ENCODE measurements at places on chromosomes 7 and 10.
A peak's percentile ranks its signal among the peaks of the same experiment; 100 is the strongest.

GRCh38 chr7:7944619-7945282 is 23.8 kb upstream of the GLCCI1 start:
- DNase-seq, result peak; percentile 92

GRCh38 chr10:103276896-103277712 is at the start of gene INA:
Gene INA, plus strand, starts transcription at chr10:103277138. Its CDS starts 74 bp downstream, at chr10:103277212.
- no peak for DNase-seq

GRCh38 chr10:49735161-49735560 is 27.0 kb downstream of the OGDHL start:
- no peak for DNase-seq

GRCh38 chr7:48035967-48036478 is 680 bp downstream of the C7orf57 start:
- DNase-seq, result no peak

DNA sequence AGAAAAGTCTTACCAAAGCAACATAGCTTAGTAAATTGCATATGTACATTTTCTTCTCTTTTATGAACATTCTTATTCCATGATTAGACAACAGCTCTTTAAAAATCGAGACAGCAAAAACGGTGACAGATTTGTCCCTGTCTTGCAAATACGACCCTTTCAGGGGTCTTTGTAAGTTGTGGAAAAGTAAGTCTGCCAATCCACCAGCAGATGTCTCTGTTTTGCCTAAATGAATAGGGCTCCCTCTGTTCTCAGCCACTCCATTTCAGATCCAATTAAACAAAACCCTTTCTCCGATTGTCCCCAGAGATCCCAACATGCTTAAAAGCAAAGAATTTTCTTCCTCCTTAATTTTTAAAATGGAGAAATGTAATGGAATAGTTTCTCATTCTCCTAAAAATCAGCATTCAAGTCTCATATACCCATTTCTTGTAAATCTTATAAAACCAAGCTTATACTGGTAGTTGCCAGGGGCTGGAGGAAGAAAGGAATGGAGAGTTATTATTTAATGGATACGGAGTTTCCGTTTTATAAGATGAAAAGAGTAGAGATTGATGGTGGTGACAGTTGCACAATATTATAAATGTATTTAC is 61.0 kb upstream of the NFE2L3 start:
- peak; percentile 78 for DNase-seq

DNA sequence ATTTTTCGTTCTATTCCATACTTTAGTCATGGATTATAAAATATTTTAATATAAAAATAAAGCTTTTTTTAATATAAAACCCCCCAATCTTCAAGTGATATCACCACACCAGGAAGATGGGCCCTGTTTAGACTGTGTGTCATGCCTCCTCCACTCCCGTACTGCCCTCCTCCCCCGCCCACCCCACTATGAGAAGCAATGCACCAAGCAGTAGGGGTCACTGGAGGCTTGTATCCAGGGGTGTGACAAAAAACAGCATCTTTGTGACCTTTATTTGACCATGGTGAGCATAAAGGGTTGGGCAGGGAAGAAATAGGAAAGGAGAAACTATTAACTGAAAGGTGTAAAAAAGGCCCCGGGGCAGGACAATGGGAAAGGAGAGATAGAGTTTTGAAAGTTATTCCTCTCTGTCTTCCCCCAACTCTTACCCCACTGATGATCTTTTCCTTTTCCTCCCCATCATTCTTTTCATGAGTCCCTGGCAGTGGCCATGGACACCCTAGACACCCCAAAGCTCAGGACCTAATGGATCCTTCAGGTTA is 3.5 kb downstream of the PITX3 start:
- no peak for DNase-seq

GRCh38 chr10:58399410-58399809 is 14.2 kb downstream of the TFAM start:
- no peak for DNase-seq

DNA sequence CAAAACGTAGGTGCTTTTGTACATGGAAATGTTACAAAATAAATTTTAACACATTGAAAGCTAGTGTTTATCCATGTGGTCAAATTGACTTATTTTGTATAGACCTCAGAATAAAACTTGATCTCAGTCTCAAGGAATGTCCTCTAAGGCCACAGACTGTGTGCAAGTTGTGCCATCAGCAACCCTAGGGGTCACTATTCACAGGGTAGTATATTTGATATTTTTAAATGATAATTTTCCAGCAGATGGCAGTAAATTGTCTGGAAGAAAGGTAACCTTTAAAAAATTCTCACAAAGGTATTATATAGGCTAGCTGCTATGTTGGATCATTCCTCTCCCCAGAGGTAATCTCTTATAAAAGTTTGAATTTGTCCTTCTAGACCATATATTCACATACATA is 12.9 kb upstream of the SNX10 start:
- DNase-seq, result peak; percentile 76

DNA sequence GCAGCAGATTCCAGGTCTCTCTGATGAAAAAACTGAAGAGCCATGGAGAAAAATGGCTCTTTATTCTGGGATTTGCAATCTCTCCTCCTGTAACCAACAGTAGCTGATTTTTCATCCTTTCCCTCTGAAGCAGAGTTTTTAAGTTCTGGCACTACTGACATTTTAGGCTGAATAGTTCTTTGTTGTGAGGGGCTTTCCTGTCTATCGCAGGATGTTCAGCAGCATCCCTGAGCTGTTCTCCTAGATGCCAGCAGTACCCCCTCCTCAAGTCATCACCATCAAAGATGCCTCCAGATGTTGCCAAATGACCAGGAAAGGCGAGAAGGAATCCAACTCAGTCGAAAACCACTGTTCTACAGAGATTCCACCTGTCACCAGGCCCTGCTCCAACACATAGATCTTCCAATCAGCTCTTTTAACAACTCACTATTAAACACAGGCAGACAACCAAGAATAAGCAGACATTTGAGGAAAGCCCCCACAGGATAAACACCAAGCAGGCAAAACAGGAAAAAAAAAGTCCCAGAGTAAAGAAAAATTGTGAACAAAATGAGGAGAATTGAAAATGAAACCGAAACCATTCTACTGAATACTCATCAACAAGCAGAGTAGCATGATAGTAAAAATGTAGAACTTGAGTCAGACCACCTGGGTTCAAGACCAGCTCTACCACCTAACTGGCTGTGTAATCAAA is 124.8 kb downstream of the MPP7 start:
- DNase-seq, result peak; percentile 19

DNA sequence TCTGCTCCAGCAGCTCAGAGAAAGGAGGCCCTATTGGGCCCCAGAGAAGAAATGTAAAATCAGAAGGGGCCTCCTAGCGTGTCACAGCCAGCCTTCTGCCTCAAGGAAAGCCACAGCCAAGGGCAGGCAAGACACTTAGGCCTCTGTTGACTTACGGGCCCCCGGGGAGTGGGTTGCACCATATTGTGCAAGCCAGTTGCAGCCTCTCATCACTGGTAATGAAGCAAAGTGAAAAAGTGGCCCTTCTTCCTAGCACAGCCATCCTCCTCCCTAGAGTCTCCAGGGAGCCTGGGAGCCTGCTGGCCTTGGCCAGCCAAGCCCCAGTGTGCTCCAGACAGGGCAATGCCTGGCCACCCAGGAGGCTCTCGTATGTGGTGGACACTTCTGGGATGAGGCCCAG is 56.2 kb upstream of the GDF10 start:
- no peak for DNase-seq

DNA sequence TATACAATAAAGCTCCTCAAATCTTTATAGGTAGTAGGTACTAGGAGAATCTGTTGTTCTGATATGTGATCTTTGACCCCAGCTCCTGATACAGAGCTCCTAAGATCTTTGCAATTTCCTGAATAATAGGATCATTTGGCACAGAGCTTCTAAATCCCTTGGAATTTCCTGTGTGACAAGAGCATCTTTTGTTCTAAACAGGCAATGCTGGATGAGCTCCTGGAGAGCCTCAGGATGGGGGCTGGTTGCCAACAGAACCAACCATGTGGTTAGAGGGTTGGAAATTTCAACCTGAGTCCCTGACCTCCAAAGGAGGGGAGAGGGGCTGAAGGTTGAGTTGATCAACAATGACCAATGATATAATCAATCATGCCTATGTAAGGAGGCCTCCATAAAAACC is 629.0 kb downstream of the CCSER2 start:
- DNase-seq, result no peak

DNA sequence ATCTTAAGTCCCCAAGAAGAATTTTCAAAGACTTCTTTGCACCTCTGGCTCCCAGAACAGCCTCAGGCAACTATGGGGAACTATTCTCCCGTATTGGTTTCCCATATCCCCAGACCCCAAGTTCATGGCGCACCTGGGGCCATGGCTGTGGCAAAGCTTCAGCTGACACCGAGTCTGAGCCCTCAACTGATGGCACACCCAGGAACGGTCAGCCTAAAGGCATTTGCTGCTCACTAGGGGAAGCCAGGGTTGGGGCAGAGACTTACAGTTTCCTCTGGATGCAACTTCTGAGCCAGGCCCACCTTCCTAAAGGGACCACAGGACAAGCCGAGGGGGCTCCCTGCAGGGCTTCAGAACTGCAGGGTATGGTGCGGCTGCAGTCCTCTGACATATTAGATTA is 13.7 kb upstream of the CPA1 start:
- DNase-seq, result no peak

GRCh38 chr7:24441314-24442027 is 131.8 kb upstream of the PALS2 start:
- DNase-seq, result no peak

DNA sequence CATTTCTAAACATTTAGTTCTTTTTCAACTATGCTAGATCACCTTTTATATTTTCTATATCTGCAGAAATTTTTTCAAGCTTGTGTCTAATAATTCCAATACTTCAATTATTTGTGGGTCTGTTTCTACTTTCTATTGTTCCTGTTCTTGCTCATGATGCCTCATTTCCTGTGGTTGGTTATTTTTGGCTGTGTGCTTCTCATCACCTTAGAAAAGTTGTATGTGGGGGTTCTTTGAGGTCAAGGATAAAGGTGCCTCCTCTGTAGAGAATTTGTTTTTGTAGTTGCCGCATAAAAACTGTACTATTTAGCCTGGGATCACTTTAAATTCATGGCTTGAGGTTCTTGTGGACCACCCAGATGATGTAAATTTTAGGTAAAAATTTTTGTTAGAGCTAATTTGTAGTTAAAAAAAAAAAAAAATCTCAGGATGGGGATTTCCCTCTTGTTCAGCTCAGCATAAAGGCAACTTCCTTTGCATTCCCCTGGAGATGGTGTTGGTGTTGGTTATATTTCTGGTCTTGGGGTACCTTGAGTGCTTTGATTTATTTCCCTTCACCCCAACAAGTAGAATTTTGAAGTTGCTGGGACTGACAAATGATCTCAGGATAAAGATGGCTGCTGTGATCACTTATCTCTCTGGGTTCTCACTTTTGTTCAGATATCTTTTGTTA is 27.0 kb upstream of the JAZF1 start:
- DNase-seq, result peak; percentile 37

DNA sequence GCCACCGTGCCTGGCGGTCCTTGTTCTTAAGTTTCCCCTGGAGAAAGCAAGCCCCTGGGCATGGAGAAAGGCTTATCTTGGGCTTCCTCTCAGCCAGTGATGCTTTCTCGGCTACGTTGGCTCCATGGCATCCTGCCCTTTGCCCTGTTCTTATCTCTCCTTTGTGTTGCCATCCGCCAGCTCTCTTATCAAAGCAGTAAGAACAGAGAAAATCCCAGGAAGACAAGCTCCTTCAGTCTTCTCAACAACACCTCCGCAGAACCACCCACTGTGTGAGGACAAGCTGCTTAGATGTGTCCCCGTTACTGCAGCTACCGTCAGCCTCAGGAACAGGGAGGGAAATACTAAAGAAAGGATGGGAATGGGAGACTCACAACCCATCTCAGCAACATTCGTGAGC is 3.3 kb downstream of the PLEKHS1 start:
- DNase-seq, result no peak

- DNase-seq, result no peak
Measured at GRCh38 chr7:55546814-55547213, 25.5 kb downstream of the VOPP1 start.

DNA sequence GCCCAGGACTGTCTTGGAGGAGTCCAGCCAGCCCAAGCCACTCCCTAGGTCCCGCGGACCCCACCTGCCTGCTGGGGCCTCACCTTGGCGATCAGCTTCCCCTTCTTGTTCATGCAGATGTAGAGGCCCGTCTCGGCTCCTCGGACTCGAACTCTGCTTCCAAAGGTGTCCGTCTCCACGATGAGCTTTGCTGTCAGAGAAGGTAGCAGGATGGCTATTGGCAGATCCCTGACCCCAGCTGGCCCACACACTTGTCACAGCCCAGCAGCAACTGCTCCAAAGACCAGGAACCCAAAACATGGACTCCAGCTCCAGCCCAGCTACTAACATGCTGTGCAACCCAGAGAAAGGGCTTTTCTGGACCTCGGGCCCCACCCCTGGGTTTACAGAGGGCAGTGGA is 4.5 kb downstream of the FGF8 start:
- DNase-seq, result no peak

DNA sequence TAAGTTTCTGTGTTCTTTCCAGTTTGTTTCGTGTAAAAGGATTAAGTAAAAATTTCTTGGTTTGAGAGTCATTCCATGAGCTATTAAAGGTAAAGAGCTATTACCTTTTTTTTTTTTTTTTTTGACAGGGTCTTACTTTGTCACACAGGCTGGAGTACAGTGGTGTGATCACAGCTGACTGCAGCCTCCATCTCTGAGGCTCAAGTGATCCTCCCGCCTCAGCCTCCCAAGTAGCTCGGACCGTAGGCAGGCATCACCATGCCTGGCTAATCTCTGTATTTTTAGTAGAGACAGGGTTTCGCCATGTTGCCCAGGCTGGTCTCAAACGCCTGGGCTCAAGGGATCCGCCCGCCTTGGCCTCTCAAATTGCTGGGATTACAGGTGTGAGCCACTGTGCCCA is 1.4 kb downstream of the SMKR1 start:
- DNase-seq, result no peak

- no peak for DNase-seq
Measured at GRCh38 chr7:141203586-141203985, 129.7 kb downstream of the TMEM178B start.

- DNase-seq, result no peak
Measured at GRCh38 chr7:137925091-137925490, 76.8 kb downstream of the CREB3L2 start.

DNA sequence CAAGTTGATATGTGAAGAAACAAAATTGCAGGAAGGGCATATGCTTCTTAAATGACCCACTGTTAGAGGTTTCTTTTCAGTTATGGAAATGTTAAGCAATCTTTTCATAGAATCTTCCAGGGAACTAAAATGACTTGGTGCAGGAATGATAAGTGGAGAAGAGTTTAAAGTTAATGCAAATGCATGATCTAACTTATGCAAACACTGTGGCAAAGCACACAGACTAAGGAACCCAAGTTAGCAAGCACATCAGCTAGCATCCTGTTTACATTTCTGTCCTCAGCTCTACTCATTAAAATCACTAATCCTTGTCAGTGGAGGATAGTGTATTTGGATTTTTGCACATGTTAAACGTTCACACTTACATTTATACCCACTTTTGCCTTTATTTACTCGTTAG is 9.3 kb downstream of the CLCN1 start:
- DNase-seq, result peak; percentile 62
